ENCODE measurements at places on chromosomes 12 and 14.

DNA sequence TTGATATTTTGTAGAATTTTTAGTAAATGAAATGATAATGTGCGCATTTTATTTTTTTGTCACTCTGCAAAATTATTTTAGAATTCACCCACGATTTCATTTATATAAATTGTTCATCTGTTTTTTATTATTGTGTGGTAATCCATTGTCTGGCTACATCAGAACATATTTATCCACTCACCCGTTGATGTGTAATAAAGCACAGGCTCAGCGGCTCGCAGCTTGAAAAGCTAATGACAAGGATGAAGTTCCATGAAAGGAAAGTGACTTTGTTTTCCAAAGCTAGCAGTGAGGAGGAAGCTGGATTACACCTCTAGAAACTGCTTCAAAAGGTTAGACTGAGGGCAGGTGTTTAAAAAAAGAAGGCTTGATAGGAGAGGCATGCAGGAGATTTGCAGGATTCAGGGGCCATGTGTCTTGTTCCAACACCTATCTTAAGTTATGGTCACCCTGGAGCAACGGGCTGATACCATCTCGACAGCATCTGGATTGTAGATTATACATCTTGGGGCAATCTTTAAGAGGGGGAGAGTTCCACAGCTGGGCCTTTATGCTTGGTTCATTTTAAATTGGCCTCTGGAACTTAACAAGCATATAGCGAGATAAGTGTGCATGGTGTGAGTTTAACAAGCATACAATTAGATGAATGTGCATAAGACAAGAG is 194.1 kb downstream of the TMTC3 start:
- no peak for DNase-seq

DNA sequence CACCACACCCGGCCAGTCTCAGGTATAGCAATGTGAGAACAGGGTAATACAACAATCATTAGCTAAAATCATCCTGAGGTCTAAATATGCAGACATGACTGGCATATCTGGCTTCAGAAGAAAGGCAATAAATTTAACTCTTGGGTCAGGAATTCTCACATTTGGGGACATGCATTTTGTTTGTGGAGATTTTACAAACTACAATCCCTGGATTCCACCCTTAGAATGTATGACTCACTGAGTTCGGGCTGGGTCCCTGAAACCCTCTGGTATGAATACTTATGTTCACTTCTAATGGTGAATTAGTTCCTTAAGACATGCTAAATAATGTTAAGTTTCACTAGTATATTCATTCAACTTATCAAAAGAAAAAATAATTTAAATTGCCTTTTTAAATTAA is 98.9 kb upstream of the HMGA2 start:
- no peak for DNase-seq

DNA sequence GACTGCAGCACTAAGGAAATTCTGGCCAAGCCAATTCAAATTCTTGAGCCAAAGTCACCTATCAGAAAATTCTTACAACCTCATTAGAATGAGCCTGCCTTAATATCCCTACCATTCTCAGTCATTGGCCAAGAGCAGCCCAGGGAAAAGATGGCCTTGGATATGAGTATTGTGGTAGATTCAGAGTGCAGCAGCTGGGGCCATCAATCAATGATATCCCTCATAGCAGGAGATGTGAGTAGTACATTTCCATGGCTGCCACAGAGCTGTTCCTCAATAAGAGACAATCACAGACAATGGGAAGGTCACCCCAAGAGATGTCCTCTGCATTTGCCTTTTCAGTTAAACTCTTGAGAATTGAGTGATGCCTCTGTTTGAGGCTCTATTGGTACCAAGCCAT is 161.6 kb downstream of the DYRK2 start:
- no peak for DNase-seq

GRCh38 chr14:94501588-94502516 is 7.4 kb downstream of the SERPINA12 start:
- no peak for DNase-seq

GRCh38 chr14:99354166-99354875 is 82.3 kb upstream of the BCL11B start:
- no peak for DNase-seq

- peak; percentile 16 for DNase-seq
These were observed 231.2 kb upstream of the DCN start for GRCh38 chr12:91413581-91414546.

DNA sequence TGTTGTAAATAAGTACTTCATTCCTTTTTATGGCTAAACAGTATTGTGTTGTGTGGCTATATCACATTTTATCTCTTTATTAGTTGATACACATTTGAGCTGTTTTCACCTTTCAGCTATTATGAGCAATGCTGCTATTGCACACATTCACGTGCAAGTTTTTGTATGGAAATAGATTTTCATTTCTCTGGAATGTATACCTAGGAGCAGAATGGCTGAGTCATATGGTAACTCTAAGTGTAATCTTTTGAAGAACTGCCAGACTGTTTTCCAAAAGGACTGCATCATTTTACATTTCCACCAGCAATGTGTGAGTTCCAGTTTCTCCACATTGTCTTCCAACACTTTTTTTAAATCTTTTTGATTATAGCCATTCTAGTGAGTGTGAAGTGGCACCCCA is 134.0 kb downstream of the SRGAP1 start:
- peak; percentile 41 for DNase-seq

DNA sequence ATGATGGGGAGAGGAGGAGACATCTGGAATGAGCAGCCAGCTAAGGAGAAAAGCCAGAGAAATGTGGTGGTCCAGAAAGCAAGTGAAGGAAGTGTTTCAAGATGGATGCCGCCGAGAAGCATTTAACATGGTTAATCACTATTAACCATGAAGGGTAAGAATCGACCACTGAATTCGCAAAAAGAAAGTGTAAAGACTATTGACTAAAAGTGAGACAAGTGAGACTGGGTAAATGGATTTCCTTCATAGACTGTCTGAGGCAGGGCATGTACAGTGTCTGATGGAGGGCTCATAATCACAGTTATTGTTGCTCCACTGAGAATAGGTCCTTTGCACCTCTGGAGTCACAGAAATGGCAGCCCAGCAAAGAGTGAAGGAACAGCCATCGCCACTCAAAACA is 25.3 kb upstream of the CLMN start:
- DNase-seq: no peak

- DNase-seq: no peak
These were observed 234.9 kb upstream of the CAND1 start for GRCh38 chr12:67034110-67034879.

DNA sequence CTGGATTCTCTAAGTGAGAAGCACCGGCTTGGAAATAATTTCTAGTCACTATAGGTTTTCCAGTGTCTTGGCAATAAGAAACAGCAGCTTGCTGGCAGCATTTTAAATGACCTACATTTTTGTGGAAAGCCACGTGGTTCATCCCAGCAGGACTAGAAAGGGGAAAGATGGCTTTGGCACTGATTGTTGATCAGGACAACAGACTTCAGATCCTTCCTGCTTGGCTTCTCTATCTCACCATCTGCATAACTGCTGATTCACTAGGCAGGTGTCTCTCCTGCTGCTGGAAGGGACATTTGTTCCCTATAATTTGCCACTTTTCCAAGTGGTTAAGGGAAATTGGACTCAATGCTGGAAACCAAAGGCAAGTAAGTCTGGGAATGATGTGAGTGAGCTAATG is 131.0 kb downstream of the TTC8 start:
- DNase-seq: no peak

DNA sequence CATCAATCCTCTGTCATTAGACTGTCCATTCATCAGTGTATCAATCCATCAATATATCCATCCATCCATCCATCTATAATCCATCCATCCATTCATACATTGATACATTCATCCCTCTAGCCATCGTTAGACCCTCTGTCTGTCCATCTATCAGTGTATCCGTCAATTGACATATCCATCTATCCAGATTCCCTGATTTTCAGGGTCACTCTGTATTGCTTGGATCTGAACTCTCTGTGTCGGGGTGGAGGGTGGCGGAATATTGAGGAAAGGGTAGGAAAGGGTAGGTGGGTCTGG is 17.1 kb downstream of the SDSL start:
- DNase-seq: no peak

DNA sequence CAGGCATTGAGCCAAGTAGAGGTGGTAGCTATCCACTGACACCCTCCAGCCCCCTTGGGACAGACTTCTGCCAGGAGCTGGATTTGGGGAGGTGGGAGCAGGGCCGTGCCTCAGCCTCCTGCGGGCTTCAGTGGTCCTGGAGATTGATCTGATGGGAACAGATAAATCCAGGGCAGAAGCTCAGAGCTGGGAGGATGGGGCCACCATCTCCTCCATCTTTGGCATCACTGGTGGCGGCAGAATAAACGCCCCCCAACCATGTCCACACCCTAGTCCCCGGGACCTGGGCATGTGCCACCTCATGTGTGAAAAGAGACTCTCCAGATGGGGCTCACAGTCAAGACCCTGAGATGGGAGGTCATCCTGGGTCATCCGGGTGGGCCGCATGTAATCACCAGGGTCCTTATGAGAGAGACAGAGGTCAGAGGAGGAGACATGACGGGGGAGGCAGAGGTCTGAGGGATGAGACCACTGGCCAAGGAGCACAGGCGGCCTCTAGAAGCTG is 209.6 kb upstream of the RTL1 start:
- DNase-seq: no peak

DNA sequence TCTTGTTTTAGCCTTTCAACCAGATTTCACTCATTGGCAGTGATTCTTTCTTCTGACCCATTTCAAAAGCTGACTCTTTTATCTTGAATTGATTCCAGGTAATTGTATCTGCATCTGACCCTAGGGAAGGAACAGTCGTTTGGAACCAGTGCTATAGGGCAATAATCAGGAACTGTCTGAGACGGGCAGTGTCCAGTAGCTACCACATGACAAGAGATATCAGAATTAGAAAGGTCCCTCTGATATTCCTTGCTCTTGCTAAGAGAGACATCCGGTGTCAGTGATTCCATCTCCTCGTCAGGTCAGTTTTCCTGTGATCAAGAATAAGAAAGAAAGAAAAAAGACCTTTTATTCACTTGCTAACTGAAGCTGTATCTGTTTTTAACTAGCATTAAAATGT is 47.8 kb upstream of the PDE3A start:
- no peak for DNase-seq

GRCh38 chr14:45015133-45015532 is 53.1 kb downstream of the TOGARAM1 start:
- no peak for DNase-seq

DNA sequence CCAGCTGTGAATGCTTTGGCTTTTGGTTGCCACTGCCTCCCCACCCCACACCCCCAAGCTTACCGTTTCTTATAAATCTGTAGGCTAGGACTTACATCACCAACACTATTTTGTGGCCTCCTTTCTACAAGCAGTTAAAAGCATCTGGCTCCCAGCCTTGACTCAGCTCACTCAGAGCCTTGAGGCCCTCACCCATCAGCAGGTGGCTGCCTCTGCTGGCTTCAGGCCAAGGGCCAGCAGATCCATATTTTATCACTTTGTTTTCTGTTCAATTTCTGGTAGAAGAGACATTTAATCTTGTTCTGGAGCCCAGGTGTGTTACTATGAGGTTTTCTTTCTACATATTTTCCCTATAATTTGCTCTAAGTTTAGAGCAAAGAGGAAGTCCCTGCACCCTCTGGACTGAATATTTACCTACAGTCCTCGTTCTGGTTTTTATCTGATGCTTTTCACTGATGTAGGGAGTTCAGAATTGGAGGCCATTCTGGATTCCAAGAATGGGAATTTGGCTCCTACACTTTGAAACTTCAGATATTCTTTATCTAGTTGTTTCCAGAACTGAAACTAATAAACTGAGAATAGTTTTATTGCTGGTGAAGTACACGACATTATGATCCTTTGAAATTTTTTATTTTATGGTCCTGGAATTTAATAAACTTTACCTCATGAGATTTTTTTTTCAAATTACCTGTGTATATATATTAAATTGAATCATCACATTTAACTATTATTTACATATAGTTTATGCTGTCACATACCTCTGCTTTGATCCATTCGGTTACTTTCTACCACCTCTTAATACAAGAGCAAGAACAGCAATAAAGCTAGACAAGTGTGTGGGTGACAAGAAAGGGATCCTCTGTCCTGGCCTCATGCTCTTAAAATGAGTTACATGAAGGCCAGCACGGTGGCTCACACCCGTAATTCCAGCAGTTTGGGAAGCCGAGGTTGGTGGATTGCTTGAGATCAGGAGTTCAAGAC is 22.2 kb downstream of the PLBD1 start:
- DNase-seq: no peak

DNA sequence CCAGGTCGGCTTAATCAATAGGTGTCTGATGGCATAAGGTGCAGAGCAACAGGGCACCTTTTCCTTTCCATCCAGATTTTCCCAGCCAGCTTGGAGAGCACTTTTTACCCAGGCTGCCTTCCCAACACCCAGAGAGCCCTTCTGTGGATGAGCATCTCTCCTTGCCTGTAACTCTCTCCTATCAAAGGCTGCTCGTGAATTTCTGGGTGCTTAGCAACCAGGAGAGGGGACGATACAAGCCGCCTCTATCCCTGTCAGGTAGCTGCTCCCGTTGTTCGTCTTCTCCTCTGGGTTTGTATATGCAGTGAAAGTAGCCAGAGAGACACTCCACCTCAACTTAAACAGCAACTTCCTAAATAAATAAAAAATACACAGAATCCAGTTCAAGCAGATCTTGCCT is 124.2 kb downstream of the CACNA1C start:
- DNase-seq: no peak

DNA sequence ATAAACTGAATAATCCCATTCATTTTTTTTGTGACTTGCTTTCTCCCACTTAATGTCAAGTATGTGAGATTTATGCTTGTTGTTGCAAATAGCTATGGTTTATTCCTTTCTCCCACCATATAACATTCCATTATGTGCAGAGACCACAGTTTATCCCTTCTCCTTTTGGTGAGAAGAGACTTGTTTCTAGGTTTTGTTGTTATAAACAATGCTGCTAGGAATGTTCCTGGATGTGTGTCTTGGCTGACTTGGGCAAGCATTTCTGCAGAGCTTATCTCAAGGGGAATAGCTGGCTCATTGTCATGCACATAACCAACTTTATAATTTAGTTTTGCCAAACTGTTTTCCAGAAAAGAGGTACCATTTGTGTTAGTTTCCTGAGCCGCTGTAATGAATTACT is 47.6 kb upstream of the PPP1CC start:
- DNase-seq: no peak

DNA sequence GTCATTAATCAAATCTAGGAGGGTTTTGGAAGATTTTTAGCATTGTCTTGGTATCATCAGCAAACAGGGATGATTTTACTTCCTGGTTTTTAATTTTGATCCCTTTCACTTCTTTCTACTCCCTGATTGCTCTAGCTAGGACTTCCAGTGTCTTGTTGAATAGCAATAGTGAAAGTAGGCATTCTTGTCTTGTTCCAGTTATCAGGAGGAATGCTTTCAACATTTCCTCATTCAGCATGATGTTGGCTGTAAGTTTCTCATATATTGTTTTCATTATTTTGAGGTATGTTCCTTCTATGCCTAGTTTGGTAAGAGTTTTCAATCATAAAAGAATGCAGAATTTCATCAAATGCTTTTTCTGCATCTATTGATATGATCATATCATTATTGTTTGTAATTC is 244.2 kb upstream of the CLEC14A start:
- no peak for DNase-seq

- DNase-seq: no peak
These were observed 173.9 kb downstream of the CACNA1C start for GRCh38 chr12:2226641-2227040.

Measured in skeletal muscle cell (primary cell).